Smooth muscle cell of the pulmonary artery (primary cell): ENCODE measurements at places on chromosomes 4 and X. TPM values are rescaled to one million over a fixed set of nuclear protein-coding genes. Genes with fewer than 3 reads are reported as not detected.

MAGEA2 gene
- total RNA-seq: not detected in 2 replicates

FAM47E gene
- 0.59 and 1.2 TPM in 2 replicates for total RNA-seq

SLC6A8 gene
- total RNA-seq: 31.0 and 56.2 TPM in 2 replicates

GLRA3 gene
- not detected in 2 replicates for total RNA-seq

AMOT gene
- 2.0 and 2.1 TPM in 2 replicates for total RNA-seq

ADH7 gene
- not detected in 2 replicates for total RNA-seq
